AG08395 (cell line): ENCODE measurements at places on chromosomes 1 and 21.

DNA sequence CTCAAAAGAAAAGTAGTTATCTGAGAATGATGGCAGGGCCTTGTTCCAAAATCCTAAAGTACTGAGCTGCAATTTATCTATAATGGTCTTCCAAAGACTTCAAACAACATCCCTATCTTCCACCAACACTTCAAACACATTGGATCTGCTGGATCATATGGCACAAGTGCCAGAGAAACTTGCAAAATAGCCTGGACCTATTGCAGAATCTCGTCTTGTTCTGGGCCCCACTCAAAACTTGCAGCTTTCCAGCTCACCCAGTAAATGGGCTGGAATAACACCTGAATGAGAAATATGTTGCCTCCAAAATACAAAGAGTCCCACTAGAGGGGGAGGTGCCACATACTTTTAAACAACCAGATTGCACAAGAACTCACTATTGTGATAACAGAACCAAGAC lies 44.0 kb upstream of the PKN2 start:
- DNase-seq: no peak

GRCh38 chr1:100249155-100249536 lies 488 bp downstream of the DBT start:
- DNase-seq: peak; percentile 9

GRCh38 chr1:29958271-29958670 lies 721.9 kb downstream of the PTPRU start:
- no peak for DNase-seq

DNA sequence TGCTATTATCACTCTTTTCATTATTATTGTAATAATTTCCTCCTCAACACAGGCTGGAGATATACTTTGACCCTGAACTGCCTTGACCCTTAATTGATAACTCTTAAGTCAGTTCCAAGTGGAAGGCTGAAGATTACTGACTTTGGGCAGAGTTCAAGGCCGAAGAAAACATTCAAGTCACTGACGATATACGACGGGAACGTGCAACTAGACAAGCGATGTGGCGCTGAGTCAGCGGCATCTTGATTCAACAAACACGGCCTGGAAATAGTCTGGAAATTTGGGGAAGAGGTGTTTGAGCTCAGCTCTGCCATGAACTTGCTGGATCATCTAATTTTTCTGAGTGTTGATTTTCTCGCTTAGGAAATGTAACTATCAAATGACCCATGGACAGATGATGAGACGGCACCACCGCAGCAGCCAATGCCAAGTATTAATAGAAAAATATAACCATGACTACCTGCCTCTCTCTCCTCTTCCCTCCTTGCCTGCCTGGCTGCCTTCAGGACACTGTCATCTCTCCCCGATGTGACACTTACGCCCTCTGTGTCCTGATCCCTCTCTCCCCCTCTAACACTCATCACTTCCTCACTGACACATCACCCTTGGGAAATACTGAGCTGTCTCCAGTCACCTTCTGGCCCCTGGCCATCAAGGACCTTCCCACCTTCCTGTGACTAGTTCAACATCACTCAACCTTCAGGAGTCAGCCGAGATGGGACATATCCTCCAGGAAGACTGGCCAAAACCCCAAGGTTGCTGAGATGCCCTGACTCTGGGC lies 49.4 kb downstream of the TMCO4 start:
- peak; percentile 77 for DNase-seq

DNA sequence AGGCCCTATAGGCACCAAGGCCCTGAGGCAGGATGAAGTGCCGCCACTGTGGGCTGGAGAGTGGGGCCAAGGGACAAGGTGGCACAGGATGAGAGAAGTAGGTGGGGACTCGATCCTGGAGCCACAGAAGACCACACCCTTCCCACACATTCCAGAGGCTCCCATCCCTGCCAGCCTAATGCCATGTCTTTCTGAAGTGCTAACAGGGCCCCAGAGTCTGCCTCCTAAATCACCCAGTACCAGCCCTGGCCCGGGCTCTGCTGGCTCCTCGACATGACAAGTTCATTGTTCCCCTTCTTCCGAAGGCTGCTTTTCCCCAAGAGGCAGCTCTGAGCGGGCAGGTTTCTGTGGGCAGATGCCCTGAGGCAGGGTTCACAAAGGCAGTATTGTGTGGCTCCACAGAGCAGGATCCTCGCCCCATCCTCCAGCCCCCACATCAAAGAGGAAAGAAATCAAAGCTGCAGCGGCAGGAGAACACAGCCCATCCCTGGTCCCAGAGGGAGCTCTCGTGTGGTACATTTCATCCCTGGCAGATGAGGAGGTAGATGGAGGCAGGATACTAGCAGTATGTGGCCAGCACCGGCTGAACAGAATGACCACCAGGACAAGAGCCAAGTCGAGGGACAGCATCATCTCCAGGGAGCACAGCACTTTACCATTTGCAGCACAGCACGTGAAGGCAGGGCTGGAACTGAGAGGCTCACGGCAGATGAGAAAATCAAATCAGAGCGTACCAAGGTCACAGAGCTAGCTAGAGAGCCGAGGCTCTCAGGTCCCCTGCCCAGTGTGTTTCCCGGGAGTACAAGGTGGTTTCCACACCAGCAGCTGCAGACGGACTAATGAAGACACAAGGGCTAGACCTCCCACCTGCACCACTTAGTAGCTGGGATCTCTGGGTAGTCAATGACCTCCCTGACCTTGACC lies 64.8 kb downstream of the SYF2 start:
- peak; percentile 1 for DNase-seq

GRCh38 chr1:246534114-246534513 lies 27.0 kb upstream of the SMYD3 start:
- no peak for DNase-seq

GRCh38 chr1:232018231-232019025 lies 391.8 kb downstream of the DISC1 start:
- peak; percentile 15 for DNase-seq

- no peak for DNase-seq
Measured at GRCh38 chr1:8170059-8170835, 144.1 kb upstream of the ERRFI1 start.

DNA sequence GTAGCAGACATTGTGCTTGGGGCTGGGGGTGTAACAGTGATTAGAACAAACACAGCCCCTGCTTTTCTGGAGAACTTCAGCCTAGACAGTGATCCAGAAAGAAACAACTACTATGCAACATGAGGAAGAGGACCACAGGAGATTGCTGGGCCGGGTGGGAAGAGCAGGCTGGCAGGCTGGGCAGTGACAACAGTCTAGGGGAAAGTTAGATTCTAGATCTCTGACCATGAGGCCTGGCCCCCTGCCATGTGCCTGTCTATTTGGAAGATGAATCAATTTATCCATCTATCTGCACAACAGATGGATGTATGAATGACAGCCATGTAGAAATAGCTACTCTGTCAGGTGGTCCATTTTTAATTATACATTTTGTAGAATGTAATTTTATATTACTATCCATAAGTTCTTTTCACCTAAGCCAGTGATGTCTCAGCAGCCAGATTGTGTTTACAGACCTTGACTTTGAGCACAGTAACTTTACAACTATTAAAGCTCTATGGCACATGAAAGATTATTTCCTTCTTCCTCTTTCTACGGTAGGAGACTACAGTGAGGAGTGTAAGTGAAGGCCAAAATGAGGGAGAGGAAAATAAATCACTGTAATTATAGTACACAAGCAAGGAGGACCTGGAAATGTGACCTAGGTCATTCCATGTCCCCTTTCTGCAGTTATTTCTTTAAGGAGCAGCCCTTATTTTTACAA lies 15.5 kb downstream of the CLIC6 start:
- no peak for DNase-seq

- no peak for DNase-seq
Measured at GRCh38 chr1:23566304-23566703, 7.0 kb upstream of the ID3 start.

DNA sequence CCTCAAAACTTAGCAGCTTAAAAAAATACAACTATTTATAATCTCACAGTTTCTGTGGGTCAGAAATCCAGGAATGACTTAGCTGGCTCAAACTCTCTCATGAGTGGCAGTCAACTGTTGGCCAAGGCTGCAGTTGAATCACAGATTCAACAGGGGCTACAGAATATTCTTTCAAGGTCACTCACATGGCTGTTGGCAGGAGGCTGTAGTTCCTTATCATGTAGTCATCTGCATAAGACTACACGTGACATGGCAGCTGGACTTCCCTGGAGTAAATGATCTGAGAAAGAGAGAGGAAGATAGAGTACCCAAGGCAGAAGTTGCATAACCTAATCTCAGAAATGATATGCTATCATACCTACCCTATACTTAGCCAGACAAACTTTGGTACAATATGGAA lies 75.2 kb upstream of the TSPAN2 start:
- no peak for DNase-seq

DNA sequence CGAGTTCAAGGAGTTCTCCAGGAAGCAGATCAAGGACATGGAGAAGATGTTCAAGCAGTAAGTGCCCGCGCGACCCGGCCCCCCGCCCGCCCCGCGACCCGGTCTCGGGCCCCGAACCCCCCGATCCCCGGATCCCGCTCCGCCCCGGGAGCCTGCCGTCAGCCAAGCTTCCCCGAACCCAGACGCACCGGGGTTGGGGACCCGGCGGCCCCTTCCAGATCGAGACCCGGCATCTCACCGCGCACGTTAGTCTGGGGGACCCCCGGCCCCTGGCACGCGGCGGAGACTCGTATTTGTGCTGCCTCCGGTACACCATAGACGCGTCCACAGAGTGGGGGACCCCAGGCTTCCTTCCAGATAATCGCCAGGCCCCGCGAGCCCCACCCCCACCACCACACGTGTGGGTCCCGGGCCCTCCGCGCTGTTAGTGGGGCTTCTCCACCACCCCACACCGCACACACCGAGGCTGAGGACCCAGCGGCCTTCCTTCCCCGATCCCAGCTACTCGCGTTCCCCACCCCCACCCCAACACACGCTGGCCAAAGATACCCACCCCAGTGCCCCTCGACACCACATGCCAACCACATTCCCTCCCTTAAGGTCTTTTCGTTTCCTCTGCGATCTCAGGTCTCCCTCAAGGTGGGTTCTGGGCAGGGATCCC lies 665 bp downstream of the EFHD2 start:
- peak; percentile 17 for DNase-seq

DNA sequence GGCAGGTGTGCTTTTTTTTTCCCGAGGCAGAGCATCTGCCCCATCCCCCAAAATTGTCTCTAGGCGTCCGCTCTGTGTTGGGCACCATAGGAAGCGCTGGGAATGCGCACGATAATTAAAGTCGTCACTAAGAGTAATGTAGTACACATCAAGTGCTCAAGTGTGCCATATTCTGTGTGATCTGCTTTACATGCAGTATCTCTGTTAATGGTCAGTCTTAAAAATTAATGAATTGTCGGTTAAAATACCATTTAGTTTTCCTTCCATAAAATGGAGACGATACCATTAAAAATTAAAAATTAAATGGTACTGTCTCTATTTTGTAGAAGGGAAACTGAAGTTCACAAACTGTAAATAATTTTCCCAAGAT lies 544 bp upstream of the CCT8 start:
- no peak for DNase-seq

DNA sequence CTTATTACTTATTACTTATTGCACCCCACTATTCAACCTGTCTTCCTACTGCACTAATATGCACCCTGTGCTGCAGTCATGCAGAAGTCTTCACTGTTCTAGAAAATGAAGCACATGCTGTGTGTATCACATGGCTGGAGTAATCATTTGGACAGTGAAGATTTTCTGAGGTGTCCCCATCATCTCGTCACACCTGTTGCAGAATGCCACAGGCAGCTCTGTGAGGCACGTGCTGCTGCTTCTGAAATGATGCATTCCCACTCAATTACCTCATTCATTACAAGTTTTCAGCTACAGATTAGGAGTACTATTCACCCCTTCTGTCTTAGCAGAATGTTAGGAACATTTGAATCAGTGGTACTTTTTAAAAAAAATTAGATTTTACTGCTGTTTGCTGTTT lies 325.7 kb upstream of the ST6GALNAC5 start:
- DNase-seq: no peak

DNA sequence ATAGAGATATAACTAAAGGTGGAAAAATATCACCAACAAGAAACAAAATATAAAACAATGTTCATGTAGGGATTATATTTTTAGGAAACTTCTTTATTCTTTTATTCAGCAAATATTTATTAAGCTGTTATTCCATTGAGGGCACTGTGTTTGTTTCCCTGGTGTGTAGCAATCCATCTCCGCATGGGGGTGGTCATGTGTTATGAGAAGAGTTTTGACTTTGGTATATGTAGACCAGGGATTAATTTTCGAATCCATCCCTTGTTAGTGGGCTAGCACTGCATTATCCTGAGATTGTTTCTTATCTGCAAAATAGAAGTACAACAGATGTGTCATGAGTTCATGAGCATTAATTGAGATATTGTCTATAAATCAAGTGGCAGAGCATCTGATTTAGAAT lies 190.2 kb upstream of the LRRC7 start:
- DNase-seq: no peak

- no peak for DNase-seq
Measured at GRCh38 chr1:10378081-10378841, 20.6 kb upstream of the PGD start.

DNA sequence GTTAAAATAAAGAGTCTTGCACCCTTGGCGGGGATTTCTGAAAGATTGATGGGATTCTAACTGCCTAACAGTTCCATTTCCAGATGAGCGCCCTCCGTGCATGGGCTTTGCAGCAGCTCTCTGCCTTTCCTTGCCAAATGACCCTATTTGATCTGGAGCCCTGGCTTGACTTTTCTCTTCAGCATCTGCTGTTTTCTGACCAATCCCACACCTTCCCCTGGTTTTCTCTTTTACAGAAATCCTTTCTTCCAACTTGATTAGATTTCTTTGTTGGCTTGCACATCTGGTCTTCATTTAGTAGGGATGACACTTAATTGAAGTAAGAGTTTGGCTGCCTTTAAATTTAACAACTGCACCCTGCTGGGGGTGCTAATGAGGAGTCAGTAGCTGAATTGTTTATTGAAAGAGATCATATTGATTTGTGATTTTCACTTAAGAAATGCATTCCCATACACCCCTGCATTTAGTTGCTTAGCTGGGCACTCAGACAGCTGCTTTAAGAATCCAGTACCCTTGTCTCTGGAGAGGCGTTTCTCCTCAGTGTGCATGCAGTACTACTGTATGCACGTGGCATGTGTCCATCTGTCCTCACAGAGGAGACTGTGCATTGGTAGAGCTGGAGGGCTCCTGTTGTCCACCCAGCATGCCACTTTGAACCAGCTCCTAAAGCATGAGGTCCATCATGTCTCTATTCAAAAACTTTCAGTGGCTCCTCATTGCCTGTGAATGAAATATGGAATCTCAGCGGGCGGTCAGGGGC lies 99.7 kb downstream of the NOS1AP start:
- no peak for DNase-seq

- no peak for DNase-seq
Measured at GRCh38 chr1:220703305-220703704, 13.1 kb downstream of the C1orf115 start.

DNA sequence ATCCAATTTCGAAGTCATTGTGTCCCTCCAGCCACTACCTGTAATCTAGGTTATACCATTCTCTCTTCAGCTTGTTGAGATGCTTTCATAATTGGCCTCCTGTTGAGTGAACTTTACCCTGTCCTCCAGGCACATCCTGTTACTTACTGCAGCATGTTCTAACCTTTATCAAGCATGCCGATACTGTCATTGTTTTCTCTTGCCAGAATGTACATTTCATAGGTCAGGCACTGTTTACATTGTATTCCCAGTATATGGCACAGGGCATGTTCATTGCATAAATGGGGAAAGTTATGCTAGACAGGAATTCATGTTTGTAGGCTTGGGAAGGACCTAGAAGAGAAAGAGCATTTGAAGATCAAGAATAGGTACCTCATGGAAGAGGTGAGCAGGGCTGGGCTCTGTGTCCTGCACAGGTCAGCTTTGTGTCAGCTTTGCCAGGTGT lies 10.2 kb downstream of the CXADR start:
- no peak for DNase-seq
